ENCODE measurements at places on chromosomes 2 and 18. TPM values are rescaled to one million over a fixed set of nuclear protein-coding genes. Genes with fewer than 3 reads are reported as not detected.

- no peaks in the 10 kb centered on the region for H3K36me3 ChIP-seq
- no peak overlapping the region for H3K27ac ChIP-seq
- no peaks in the 10 kb centered on the region for H3K4me1 ChIP-seq
- H3K4me3 ChIP-seq = no peak overlapping the region
- DNase-seq = no peak
These were observed 28.0 kb downstream of the KIF1A start for GRCh38 chr2:240791821-240792628.

- no peak overlapping the region for H3K27ac ChIP-seq
- no peaks in the 10 kb centered on the region for H3K36me3 ChIP-seq
- no peak overlapping the region for H3K4me3 ChIP-seq
- H3K4me1 ChIP-seq = peaks cover 7% of the 10 kb centered on the region
These were observed 231.7 kb upstream of the CCDC150 start for GRCh38 chr2:196407675-196408264.

GRCh38 chr18:75339936-75340605, 87.4 kb downstream of the SMIM21 start:
- H3K27ac ChIP-seq = no peak overlapping the region
- H3K4me1 ChIP-seq = no peaks in the 10 kb centered on the region
- H3K27me3 ChIP-seq = no peaks in the 10 kb centered on the region
- DNase-seq = no peak
- no peaks in the 10 kb centered on the region for H3K36me3 ChIP-seq

Gene REL
- total RNA-seq = 2.3 TPM

Gene BBS5
- 7.1 TPM for total RNA-seq

DNA sequence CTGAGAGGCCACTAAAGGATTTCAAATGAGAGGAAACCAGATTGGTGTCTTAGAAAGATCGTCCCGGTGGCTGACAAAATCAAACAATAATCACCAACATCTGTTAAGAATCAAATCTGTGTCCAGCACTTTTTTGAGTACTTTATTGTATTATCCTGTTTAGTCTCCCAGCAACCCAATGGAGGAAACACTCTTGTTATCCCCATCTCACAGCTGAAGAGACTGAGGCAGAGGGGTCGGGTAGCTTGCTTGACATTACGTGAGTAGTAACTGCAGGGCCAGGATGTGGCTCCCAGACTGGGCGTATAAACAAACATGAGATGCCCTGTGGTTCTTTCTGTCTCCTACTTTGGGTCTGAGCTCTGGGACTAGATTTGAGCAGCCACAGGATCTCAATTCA, 76.0 kb downstream of the KLHL29 start:
- H3K27ac ChIP-seq = no peak overlapping the region
- no peak for DNase-seq
- H3K27me3 ChIP-seq = no peaks in the 10 kb centered on the region

DNA sequence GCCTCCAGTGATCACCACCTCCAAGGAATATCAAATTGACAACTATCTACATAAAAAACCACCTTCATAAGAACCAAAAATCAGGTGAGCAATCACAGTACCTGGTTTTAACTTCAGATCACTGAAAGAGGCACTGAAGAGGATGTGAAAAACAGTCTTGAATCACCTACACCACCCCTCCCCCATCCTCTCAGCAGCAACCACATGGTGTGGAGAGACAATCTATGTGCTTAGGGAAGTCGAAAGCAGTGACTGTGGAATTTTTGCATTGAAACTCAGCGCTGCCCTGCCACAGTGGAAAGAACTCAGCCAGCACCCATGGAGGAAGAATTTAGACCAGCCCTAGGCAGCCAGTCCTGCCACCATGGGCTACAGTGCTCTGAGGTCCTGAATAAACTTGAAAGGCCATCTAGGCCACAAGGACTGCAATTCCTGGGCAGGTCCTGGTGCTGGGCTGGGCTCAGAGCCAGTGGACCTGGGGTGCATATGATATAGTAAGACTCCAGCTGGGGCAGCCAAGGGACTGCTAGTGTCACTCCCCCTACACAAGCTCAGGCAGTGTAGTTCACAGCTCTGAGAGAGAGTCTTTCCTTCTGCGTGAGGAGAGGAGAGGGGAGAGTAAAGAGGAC, 75.6 kb downstream of the ATL2 start:
- no peak overlapping the region for H3K4me3 ChIP-seq
- H3K36me3 ChIP-seq = peaks cover 7% of the 10 kb centered on the region

DNA sequence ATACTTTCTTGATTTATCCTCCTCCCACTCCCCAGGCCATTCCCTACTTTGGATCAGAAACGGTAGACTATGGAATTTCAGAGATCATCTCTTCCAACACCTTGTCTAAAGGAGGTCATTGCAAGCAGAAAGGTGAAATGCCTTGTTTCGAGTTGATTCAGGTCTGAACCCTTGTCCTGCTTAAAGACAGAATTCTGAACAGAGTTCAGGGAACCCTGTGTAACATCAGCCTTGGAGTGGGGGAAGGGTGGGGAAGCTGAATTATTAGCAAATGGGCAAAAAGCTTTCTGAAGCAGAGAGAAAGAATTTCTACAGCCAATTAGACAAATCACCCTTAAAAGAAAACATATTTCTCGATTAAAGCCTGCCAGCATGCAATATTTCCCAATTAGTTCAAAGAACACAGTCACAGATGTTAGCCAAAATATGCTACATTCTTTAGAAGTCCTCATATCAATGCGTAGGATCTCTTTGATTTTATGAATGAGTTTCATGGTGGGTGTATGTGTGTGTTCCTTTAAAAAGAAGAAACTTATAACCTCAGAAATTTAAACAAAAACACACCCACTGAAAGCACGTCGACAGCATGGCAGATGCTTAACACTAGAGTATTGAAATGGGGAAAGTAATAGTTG, 353.1 kb downstream of the RND3 start:
- H3K4me1 ChIP-seq = no peaks in the 10 kb centered on the region
- no peaks in the 10 kb centered on the region for H3K27me3 ChIP-seq
- no peak overlapping the region for H3K27ac ChIP-seq
- H3K36me3 ChIP-seq = no peaks in the 10 kb centered on the region
- no peak overlapping the region for H3K4me3 ChIP-seq

- H3K4me3 ChIP-seq = no peak overlapping the region
- DNase-seq = no peak
- peaks cover 6% of the 10 kb centered on the region for H3K36me3 ChIP-seq
These were observed 61.1 kb downstream of the SMCHD1 start for GRCh38 chr18:2716394-2717326.

DNA sequence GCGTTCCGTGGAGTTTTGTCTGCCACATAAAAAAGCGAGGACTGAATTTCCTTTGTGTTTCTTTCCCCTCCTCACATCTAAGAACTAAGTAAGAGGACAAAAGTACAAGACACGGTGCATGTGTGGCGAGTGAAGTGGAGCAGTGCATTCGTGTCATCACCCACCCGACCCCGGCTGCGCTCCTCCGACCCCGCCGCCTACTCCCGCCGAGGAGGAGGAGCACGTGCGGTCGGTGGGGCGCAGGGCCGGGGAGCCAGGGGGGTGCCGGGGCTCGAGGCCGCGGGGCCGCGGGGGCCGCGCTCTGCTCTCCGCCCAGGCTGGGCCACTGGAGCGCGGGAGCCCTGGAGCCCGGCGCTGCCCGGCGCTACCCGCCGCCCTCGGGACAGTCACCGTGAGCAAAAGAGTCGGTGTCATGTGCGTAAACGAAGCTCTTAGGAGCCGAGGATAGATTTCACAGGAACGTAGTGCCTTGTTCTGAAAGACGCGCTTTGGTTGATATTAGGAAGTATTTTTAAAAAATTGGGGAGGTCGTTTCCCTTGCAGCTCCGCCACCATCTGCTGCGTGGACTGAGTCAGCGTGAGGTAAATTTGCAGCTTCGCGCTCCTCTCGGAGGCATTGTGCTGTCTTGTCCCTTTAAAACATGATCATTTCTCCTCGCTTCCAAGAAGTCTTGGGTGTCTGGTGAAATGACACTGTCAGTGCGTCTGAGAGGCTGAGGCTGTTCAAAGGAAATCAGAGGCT, 11.0 kb downstream of the TBR1 start:
- H3K27ac ChIP-seq = no peak overlapping the region
- H3K4me1 ChIP-seq = no peaks in the 10 kb centered on the region
- H3K36me3 ChIP-seq = no peaks in the 10 kb centered on the region
- peak overlapping the region; percentile 42 for H3K4me3 ChIP-seq
- DNase-seq = peak; percentile 21

Gene SCN2A
- 2.1 TPM for total RNA-seq

DNA sequence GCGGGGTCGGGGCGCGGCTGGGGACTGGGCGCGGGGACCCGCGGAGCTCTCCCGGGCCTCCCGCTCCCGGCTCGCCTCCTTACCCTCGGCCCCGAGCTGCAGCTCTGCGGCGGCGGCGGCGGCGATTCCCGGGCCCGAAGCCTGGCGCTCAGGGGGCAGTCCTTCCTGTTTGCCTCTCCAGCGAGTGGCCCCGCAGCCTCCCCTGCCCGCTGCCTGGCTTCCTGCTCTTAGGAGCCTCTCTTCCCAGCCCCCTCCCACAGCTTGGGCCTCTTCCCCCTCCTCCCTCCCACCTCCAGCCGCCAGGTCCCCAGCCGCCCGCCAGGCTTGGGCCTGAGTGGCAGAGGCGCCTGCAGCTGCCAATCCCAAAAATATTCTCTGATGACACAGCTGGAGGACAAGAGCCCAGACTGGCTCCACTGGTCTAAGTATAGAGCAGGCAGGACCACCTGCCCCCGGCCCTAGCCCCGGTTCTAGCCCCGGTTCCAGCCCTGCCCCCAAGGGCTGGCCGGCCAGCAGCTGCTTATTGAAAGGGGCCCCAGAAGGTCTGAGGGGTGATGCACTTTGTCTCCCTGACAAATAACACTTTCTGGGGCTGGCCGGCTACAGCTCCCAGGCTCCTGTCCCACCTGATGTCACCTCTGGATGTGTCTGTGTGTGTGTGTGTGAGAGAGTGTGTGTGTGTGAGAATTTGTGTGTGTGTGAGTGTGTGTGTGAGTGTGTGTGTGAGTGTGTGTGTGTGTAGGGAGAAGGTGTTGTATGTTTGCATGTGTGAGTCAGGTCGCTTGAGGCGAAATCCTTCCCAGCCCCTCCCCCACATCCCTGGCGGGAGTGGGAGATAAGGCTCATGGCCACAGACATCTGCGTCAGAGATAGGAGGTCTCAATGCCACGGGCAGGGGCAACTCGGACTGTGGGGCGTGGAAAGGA, at the start of gene OBSL1:
Gene OBSL1, minus strand, starts transcription at position 229 of the 926 bp plus-strand sequence. CDS start 307 bp downstream, outside the sequence.
- peaks cover 7% of the 10 kb centered on the region for H3K27me3 ChIP-seq
- peak within 1 kb of the TSS; percentile 39 for H3K27ac ChIP-seq
- peak; percentile 81 for DNase-seq
- no peaks in the 10 kb centered on the region for H3K36me3 ChIP-seq

DNA sequence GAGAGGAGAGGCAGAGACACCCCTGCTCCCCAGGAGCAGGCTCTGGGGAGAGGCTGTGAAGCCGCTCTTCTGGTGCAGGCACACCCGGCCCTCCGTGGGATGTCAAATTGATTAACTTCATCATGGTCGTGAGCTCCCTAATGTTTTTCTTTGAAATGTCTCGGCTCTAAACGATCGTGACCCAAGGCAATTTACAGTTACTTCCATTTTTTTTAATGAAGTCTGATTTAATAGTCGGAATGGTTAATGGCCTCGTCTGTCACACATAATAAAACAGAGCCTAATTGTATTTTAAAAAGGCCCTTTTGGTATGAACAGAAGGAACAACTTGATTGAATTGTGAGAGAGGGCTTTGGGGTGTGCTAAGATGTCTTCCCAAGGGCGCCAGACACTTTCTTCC, 130.2 kb downstream of the SMAD2 start:
- H3K27ac ChIP-seq = no peak overlapping the region
- no peak for DNase-seq
- no peaks in the 10 kb centered on the region for H3K36me3 ChIP-seq
- no peak overlapping the region for H3K4me3 ChIP-seq

- no peaks in the 10 kb centered on the region for H3K36me3 ChIP-seq
- H3K27me3 ChIP-seq = no peaks in the 10 kb centered on the region
- peak overlapping the region; percentile 83 for H3K27ac ChIP-seq
These were observed 41.2 kb downstream of the MCFD2 start for GRCh38 chr2:46874236-46874929.

Gene ACADL
- total RNA-seq = 0.51 TPM

Gene ANO7
- total RNA-seq = 0.50 TPM

GRCh38 chr2:226544596-226545210, 254.9 kb downstream of the IRS1 start:
- no peak overlapping the region for H3K27ac ChIP-seq
- H3K27me3 ChIP-seq = no peaks in the 10 kb centered on the region
- H3K4me3 ChIP-seq = no peak overlapping the region
- peak; percentile 43 for DNase-seq
- no peaks in the 10 kb centered on the region for H3K36me3 ChIP-seq
- H3K4me1 ChIP-seq = peaks cover 3% of the 10 kb centered on the region

Gene TNS1
- total RNA-seq = 44.4 TPM

- no peak overlapping the region for H3K27ac ChIP-seq
- H3K36me3 ChIP-seq = no peaks in the 10 kb centered on the region
- H3K27me3 ChIP-seq = no peaks in the 10 kb centered on the region
- H3K4me3 ChIP-seq = no peak overlapping the region
- peak; percentile 62 for DNase-seq
These were observed 145.6 kb downstream of the FAM161A start for GRCh38 chr2:61707984-61708852.

DNA sequence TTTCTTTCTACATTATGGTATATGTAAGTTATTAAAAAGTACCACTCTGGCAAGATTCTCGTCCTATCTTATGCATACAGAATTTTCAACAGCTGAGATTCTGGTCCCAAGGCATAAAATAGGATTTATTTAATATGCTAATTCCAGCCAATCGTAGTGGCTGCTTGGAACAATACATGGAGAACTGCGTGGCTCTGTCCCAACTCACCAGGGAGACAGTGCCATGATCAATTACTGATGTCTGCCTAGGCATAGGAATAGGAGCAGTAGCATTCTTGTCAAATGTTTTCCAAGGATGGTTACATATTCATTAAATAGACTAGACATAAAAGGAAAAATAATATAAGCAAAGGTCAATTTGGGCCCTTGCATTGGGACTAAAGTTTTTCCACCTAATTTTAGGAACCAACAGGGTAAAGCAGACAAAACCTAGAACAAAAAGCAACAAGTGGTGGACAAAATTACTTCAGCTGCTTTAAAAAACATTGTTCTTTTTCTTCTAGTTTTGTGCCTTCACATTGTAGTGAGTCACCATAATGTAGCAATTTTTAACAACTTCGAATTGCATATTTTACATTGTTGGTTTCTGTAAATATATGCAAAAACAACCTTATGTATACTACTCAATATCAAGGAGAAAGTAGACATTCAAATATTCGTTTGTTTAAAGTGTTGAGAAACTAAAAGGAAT, 232.8 kb upstream of the ATP5MC3 start:
- H3K27me3 ChIP-seq = no peaks in the 10 kb centered on the region
- no peak overlapping the region for H3K27ac ChIP-seq
- no peak for DNase-seq

DNA sequence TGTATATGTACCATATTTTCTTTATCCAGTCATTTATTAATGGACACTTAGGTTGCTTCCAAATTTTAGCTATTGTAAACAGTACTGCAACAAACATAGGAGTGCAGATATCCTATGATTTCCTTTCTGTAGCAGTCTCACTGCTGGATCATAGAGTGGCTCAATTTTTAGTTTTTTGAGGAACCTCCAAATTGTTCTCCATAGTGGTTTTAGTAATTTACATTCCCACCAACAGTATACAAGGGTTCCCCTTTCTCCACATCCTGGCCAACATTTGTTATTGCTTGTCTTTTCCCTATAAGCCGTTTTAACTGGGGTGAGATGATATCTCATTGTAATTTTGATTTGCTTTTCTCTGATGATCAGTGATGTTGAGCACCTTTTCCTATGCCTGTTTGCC, 114.3 kb downstream of the TMEM17 start:
- H3K27me3 ChIP-seq = no peaks in the 10 kb centered on the region
- no peak overlapping the region for H3K4me3 ChIP-seq
- no peak for DNase-seq
- H3K4me1 ChIP-seq = no peaks in the 10 kb centered on the region
- H3K27ac ChIP-seq = no peak overlapping the region

Gene TTC39C
- total RNA-seq = 32.6 TPM

Gene SULT1C4
- total RNA-seq = 0.26 TPM
